ENCODE measurements at places on chromosomes 11 and 22.

DNA sequence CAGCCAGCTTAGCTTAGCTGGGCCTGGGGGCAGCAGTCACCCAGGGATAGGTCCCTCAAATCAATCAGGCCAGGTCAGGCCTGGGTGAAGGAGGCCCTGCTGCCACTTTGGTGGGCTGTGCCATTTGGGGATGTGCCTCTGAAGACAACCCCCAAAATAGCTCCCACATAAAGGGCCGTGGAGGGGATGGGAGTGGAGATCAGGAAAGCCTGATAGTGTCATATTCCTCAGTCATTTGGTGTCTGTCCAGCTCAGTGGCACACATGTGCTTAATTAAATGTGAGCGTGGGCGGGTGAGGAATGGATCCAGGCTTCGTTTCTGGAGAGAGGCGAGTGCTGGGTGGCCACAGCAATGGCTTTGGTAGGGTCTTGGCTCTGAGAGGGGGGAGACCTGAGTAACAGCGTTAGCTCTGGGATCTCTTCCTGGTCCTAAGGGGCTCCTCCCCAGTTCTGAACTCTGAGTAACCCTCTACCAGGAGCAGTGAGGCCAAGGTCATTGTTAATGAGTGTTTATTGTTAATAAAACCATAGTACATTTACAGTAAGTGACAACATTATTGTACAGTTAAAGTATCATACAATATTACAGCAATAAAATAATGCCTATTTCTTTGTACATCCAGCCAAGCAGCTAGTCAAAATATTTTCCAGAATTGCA is 45.2 kb downstream of the NAT10 start:
- DNase-seq, result no peak

GRCh38 chr11:33542921-33543320 is 157.7 kb downstream of the C11orf91 start:
- DNase-seq, result peak; percentile 34

GRCh38 chr11:72740562-72741428 is 11.4 kb downstream of the ARAP1 start:
- DNase-seq, result no peak

DNA sequence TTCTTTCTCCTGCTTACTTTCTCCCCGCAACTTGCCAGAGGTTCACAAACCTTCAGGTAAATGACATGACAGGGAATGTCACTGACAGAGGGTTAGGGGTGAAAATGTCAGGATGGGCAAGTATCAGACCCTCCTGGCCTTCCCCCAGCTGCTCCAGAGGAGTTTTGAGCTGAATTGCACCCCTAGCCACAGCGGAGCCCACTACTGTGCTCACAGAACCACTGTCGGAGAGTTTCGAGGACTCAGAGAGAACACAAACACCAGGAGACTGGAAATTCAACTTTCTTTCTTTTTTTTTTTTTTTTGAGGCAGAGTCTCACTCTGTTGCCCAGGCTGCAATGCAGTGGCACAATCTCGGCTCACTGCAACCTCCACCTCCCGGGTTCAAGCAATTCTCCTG is 21.5 kb upstream of the P2RY2 start:
- no peak for DNase-seq

- DNase-seq, result no peak
Measured at GRCh38 chr22:37855462-37855861, 6.2 kb downstream of the EIF3L start.

DNA sequence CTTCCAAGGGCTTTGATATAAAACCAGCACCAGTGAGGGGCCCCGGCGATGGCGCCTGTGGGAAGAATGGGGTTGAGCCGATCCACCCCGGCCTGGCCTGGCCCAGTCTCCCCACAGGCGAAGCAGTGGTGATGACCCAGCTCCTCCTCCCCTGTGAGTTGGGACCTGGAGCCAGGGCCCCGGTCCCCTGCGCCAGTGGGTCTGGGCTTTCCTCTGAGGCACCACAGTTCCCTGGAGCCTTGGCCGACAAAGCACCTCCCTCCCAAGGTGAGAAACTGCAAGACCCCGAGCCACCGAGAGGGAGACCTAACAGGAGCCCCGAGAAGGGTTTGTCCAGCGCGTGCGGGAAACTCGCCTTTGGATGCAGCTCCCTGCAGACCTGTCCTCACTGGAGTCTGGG is 942.9 kb downstream of the BRD1 start:
- no peak for DNase-seq

DNA sequence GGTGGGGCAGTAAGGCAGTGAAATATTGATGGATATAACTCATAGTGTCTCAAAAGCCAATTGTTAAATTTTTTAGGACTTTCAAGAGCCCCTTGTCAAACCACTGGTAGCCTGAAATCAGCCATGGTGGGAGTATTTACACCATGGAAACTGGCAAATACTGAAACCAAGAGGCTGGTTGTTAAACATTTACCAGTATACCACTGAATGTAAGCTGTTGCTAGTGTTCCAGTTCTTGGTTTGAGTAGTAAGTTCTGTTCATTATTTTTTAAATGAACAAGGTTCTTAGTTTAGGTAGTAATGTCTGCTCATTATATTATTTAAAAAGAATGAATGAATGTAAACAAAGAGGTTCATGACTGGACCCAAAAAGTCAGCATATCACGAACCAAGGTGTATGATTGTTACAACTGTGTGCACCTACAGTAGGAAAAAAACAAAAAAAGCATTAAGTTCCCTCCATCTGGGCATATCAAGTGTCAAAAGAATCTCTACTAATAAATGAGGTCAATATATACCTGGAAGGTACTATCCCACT is 4.5 kb upstream of the EIF3F start:
- DNase-seq, result no peak

DNA sequence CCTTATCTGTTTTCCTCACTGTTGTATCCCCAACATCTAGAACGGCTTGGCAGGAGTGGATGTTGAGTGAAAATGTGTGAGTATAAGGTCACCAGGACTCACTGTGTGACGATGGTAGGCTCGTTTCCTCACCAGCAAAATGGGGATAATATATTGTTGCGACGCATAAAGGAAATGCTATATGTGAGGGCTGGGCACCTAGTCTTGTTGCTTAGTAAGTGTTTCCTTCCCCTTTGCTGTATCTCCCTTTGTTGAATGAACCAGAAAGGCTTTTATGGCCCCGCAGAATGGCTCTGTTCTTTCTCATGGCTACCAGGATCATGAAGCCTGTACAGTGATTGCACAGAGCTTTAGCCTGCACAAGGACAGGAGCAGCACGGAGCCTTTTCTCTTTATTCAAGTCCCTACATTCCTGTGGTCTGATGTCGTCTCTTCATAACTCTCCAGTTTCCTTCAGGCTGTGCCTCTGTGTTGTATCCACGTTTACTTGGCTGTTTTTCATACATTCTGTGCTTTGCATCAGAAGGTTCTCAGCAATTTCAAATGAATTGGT is 5.4 kb downstream of the TNRC6B start:
- DNase-seq, result no peak

DNA sequence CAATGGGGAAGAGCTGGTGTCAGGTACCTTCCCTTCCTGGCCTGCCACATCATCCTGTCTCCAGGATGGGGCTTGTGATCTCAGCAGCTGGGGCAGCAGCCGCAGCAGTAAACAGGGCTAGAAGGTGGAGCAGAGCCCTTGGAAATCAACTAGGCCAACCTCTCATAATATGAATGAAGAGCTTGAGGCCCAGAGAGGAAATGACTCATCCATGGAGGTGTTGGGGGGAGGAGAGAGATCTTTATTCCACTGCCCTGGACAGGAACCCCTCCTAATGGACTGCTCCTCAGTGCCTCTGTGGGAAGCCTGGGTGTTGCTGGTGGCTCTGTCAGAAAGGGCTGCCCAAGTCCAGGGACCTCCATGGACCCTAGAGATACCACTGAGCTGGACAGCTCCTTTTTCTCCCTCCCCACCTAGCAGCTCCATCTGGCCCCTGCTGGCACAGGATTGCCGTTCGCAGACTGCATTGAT is 111.8 kb downstream of the OSBP2 start:
- peak; percentile 12 for DNase-seq

DNA sequence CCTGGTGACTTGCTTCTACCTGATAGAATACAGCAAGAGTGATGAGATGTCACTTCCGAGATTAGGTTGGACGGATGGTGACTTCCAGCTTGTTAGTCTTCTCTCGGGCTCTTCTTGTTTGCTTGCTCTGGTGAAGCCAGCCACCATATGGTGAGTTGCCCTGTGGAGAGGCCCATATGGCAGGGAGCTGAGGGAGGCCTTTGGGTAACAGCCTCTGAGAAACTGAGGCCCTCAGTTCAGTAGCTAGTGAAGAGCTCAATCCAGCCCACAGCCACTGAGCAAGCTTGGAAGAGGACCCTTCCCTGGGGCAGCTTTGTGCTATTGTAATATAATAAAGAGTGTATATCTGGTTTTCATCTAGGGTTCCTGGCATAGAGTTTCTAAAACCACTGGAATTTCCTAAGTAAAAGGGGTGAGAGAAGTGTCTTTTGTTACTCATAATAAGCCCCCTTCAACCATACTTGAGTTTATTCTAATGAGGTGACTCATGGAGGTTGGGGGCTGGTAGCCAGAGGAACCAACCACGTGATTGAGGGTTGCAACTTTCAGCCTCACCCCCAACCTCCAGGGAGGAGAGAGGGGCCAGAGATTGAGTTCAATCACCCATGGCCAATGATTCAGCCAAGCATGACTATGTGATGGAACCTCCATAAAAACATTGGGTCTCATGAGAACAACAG is 8.0 kb upstream of the TPCN2 start:
- no peak for DNase-seq

GRCh38 chr22:25410849-25411248 is 153.6 kb upstream of the GRK3 start:
- no peak for DNase-seq
